ENCODE measurements at places on chromosomes 11 and 22.

- DNase-seq, result no peak
These were observed 1.7 kb downstream of the ZBTB16 start for GRCh38 chr11:114061048-114061680.

DNA sequence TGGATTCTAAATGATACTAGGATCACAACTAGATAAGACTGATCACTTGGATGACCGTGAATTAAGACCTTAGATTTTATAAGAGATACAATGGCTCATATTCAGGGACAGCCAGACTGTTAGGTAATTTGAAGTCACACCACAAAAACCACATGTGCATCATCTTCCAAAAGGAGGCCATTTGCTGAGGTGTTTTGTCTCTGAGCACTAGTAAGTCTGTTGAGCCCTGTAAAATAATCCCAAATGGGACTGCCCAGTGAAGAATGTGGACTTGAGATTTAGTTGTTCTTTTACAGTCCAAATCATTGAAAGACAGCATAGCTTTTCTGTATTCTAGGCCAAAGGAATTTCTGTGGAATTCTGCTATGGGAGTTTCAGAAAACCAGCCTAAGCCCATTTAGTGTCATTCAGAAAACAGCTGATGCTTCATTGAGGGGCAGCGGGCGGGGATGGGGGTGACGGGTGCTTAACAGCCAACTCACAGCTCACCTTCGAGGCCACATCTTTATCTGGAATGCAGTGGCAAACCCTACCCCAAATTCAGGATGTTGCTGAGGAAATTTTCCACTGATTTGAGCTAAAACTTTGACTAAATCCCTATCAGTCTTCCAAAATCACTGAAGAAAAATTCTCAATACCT is 80.1 kb upstream of the BIRC3 start:
- no peak for DNase-seq

- no peak for DNase-seq
These were observed 180.2 kb downstream of the NAV2 start for GRCh38 chr11:19892876-19893275.

DNA sequence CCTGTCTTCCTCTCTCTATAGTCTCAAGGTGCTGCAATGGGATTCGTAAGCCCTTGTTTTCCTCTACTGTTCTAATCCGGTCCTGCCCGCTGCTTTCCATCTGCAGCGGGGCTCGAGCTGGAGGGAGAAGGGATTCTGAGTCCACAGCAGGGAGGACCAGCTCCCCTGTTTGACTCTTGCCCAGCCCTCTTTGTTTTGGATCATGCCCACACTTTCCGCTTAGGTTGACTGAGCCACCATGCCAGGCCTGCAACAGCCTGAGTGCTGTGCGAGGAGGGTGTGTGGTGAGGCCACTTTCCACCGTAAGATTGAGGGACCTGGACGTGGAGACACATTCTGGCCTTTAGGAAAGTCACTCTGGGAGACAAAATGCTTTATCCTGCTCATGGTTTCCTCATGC is 58.3 kb downstream of the CEP164 start:
- no peak for DNase-seq

GRCh38 chr11:15196704-15197103 is 82.0 kb downstream of the INSC start:
- DNase-seq, result no peak

DNA sequence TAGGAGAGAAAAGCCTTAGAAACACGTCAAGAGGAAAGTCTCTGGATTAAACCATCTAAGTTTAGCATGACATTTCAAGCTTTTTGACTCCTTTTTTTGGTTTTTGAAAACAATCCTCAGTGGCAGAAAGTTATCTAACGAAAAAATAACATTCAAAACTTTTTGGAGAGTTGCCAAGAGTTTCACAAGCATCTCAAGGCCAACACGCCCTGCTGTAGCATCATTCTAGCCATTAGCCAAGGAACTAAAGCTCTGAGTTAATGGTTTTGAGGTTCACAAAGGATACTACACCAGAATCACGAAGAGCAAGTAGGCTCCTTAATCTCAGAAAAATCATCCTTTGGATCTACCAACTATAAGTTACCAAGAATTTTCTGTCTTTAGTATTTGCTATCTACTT is 94.8 kb downstream of the PICALM start:
- DNase-seq, result no peak

DNA sequence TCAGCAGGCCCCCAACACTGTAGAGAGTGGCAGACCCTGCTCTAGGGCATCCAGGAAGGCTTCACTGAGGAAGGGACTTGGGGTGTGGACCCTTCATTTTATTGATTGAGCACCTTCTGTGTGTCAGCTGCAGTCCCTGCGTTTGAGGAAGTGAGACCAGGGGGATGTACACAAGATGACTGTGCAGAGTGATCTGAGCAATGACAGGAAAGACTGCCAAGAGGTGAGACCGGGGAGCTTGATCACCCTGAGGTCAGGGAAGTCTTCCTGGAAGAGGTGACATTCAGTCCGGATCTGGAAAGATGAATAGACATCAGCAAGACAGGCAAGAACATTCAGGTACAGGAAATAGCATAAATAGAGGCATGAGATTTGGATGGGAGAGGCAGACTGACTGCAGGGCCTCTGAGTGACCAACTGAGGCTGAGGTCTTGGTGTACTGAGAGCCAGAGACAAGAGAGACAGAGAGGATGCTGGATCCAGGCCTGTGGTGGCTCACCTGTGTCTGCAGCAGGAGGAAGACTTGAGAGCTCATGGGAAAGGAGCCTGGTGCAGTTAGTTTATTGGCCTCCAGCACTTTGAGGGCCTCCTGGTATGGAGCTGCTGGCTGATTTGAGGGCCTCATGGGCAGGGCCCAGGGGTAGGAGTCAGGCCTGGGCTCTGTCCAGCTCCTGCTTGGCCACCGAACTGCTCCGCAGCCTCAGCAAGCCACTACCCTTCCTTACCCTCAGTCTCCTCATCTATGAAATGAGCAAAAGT is 5.2 kb downstream of the DGAT2 start:
- DNase-seq, result no peak

DNA sequence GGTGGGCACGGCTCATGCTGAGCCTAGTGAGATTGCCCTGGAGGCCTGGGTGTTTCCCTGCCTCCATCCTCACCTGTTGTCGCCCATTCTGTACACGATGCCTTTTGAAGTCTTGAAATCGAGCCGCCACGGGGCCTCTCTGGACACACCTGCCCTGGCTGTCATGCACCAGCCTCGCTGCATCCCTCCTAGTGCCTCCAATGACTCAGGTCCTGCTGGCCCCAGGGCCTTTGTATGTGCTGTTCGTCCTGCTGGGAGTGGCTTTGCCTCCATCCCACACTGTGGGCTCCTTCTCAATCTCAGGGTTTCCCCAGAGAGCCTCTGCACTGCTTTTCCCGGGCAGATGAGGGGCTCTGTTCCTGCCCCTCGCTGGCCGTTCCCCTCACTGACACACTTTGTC is 8.9 kb upstream of the MYEOV start:
- DNase-seq, result no peak

- no peak for DNase-seq
These were observed 422 bp downstream of the GLB1L2 start for GRCh38 chr11:134332189-134332631.

DNA sequence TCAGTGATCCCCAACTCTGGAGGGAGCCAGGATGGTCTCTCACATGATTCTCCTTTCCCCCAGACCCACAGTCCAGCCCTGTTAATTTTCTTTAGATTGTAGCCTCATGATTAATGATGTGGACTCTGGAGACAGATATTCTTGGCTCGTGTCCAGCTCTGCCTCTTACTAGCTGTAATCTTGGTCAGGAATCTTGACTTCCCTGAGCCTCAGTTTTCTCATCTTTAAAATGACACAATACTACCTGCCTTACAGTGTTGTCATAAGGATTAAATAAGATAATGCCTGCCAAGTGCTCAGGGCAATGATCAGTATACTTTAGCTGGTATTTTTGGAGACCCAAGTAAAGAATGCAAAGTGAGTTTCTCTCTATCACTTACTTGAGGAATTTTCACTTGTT is 60.0 kb downstream of the SPECC1L start:
- DNase-seq, result no peak

GRCh38 chr11:115396533-115396932 is 107.7 kb downstream of the CADM1 start:
- DNase-seq, result no peak

GRCh38 chr22:42256930-42257329 is 13.5 kb downstream of the TCF20 start:
- DNase-seq, result no peak

- no peak for DNase-seq
These were observed 345.3 kb upstream of the NCAM1 start for GRCh38 chr11:112615891-112616290.

- no peak for DNase-seq
These were observed 24.3 kb upstream of the TRAF6 start for GRCh38 chr11:36534276-36534840.

- DNase-seq, result no peak
These were observed 858.7 kb upstream of the CHORDC1 start for GRCh38 chr11:91081440-91082043.

DNA sequence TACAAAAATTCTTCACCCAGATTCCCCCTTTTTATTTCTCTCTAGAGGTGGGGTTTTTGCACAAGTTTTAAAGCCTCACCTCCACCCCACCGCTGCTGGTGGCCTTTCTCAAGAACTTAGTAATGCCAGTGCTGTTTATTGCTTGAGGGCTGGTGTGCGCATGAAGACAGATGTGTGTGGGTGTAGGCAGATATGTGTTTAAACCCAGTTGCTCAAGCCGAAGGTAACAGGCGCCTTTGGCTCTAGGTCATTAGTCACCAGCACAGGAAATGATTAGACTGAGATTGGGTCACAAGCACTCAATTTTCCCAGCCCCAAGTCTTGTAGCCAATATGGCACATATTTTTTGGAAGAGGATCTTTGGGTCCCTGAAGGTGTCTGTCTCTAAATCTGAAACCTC is 2.7 kb upstream of the CLMP start:
- DNase-seq, result peak; percentile 17

DNA sequence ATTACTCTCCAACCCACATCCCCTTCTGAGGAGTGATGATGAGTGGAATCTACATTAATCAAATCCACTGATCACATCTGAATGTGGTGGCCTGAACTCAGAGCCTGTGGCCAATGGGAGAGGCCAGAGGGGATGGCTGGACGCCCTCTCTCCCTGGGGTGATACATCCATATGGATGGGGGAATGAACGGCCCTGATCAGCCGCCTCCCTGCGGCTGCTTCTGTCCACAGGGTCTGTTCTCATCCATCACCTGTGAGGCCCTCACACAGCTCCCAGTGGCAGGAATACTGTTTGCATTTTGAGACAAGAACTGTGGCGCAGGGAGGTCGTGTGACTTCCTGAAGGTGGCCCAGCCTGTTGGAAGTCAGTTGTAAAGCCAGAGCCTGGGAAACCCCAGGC is 78.3 kb upstream of the SHISAL1 start:
- no peak for DNase-seq

DNA sequence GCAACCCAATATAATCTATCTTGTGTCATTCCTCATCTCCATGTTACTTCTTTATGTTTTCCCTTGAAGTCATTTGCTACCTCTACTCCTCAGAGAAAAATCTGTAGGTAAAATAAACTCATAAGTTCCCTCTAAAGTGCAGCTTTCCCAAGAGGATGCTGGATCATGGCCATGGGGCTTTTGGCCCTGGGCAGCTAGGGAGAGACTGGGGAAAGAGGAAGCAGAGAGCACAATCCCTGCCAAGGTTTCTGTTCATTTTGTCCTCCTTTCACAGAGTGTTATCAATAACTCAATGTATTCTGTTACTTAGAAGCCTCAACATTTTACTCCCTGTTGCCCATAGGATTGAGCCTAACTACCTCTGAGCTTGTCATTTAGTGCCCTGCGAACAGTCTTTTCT is 9.0 kb downstream of the RNF121 start:
- no peak for DNase-seq

GRCh38 chr11:128804481-128804880 is 62.6 kb downstream of the KCNJ1 start:
- no peak for DNase-seq

DNA sequence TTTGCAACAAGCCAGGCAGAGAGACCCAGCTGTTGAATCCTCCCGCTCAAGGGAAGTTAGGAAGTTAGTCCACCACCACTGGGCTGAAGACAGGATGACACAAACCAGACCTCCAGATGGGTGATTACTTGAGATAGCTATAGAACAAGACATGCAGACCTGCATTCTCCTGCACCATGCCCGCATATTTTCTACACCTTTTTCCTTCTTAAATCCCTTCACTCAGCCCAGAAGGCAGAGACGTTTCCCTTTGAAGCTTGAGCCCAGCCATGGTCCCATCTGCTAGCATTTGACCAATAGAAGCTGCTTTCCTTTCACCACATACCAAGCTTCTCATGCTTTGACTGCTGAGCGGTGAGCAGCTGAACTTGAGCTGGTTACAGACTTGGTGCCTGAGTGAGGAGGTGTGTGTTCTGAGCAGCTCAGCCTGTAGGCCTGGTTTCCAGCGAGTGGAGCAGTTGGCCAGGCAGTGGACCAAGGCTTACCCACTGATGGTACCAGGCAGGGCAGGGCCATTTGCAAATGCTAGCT is 29.2 kb upstream of the CBX6 start:
- DNase-seq, result no peak

DNA sequence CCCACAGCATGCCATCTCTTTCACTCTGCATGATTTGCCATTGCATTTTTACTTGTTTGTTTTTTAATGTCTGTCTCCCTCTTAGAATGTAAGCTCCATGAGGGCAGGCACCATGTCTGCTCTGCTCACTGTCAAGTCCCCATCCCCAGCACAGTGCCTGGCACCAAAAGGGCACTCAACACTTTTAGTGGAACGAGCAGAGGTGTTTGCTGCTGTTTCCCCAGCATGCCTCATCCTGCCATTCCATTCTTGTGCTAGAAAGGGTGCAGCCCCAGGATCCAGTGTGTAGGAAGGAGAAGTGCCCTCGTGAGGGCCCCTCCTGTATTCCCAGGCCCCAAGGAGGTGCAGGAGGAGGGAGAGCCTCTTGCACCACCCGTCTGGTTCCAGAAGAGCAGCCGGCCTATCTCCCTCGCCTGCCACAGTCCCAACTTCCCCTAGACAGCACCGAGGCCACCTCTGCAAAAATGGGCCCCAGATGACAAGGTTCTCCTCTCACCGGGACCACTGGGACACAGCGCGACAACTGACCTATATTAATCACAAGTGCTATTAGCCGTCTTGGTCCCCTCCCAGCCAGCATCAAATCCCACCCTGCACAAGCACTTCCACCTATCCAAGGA is 33.3 kb upstream of the CACNG2 start:
- no peak for DNase-seq

DNA sequence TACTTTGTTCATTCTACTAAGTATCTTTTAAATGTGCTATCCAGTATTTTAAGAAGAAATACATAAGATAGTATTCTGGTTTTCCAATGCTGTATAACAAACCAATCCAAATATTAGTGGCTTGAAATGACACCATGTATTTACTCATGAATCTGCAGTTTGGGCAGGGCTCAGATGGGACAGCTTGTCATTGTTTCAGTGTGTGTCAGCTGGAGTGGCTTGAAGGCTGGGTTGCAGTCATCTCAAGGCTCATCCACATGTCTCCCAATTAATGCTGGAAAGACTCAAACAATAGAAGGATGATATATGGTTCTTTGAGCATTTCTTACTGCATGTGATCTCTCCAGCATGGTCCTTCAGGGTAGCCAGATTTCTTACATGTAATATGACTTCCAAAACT is 146.2 kb downstream of the ARHGAP42 start:
- no peak for DNase-seq

- no peak for DNase-seq
These were observed at the start of gene BTBD18 for GRCh38 chr11:57751676-57752253. TSS of gene BTBD18 (minus strand) at chr11:57751819. CDS start at chr11:57751188, 631 bp downstream.

- DNase-seq, result peak; percentile 56
These were observed at the start of gene SEC14L2 for GRCh38 chr22:30396871-30397655. TSS of gene SEC14L2 (plus strand) at chr22:30397018. CDS start at chr22:30397117, 99 bp downstream.

- no peak for DNase-seq
These were observed 45.7 kb downstream of the TXN2 start for GRCh38 chr22:36435516-36436415.

GRCh38 chr11:81987829-81988472 is 745.7 kb downstream of the FAM181B start:
- no peak for DNase-seq

- no peak for DNase-seq
These were observed 57.8 kb upstream of the APOA1 start for GRCh38 chr11:116895048-116895757.

All from stimulated activated CD4-positive, alpha-beta T cell treated with anti-CD3 and anti-CD28 coated beads, TNF-alpha, amount 100 ng/mL, for 48 hours (primary cell).